ENCODE measurements at places on chromosomes 3 and 15.
A peak's percentile ranks its signal among the peaks of the same experiment; 100 is the strongest.

GRCh38 chr15:58396181-58396580 is 35.6 kb upstream of the LIPC start:
- DNase-seq: peak; percentile 92

DNA sequence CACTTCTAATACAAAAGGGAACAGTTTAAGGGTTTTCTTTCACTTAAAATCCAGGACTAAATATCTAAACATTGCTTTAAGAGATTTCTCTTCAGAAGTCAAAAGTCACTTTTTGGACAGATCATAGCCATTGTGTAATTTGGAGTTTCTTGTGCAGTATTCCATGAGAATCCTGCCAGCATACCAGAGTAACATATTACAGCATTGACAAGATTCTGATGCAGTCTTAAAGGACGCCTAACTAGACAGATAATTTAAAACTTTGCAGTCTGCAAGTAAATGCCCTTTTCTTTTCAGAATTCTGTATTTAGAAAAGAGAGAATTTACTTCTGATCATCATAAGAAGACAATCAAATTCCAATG is 17.5 kb upstream of the IGSF10 start:
- peak; percentile 27 for DNase-seq

- DNase-seq: no peak
Observed at GRCh38 chr3:41167722-41168497, 31.4 kb upstream of the CTNNB1 start.

DNA sequence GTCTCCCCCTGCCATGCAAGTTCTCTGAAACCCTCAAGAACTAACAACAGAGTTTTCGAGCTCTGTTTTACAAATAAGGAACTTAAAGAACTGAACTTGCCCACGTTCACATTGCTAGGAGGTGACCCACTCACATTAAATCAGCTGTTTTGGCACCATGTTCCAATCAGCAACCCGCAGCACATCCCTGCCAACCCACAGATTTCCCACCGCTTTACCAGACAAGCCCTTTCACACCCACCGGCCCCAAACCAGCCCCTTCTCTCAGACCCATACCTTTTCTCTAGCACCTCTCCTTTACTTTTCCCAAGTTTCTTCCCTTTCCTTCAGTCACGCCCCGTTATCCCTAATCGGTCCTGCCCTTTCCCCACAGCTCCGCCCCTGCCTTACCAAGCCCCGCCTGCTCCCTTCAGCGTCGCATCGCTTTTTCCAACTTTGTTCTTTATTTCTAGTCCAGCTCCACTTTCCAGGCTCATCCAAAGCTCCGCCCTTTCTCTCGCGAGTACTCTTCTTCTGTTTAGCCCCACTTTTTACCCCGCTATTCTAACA is 804 bp upstream of the BRPF1 start:
- no peak for DNase-seq

DNA sequence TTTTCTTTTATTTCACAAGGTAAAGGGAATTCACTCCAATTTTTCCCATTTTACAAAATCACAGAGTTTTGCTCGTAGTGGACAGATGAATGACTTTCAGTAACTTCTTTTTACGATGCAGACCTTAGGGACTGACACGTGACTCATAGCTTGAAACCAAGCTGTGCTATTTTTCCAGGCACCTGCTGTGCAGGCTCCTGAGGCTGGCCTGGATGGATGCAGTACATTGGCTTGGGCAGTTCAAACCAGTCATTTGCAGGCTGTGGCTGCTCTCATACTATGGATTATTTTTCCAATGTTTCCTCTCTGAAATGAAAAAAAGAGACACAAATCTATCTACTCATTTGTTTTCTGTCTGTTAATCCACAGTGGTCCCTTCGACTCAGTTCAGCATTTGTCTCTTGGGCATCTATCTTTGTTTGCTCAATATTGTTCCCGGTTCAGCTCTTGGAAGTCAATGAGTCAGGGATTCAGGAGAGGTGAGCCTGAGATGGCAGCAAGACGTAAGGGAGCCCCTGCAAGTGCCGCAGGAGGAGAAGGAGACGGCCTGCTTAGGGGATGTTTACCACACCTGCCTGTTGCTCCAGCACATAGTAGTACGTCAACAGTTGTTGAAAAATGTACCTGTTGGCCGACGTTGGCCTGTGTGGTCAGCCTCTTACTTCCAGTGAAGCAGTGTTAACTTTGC is 92.8 kb downstream of the SV2B start:
- DNase-seq: no peak

GRCh38 chr15:68412218-68412617 is 19.7 kb downstream of the ITGA11 start:
- DNase-seq: no peak

- peak; percentile 7 for DNase-seq
Observed at GRCh38 chr3:172461530-172462138, 13.4 kb upstream of the GHSR start.

- DNase-seq: no peak
Observed at GRCh38 chr3:64357481-64357880, 132.2 kb upstream of the PRICKLE2 start.

DNA sequence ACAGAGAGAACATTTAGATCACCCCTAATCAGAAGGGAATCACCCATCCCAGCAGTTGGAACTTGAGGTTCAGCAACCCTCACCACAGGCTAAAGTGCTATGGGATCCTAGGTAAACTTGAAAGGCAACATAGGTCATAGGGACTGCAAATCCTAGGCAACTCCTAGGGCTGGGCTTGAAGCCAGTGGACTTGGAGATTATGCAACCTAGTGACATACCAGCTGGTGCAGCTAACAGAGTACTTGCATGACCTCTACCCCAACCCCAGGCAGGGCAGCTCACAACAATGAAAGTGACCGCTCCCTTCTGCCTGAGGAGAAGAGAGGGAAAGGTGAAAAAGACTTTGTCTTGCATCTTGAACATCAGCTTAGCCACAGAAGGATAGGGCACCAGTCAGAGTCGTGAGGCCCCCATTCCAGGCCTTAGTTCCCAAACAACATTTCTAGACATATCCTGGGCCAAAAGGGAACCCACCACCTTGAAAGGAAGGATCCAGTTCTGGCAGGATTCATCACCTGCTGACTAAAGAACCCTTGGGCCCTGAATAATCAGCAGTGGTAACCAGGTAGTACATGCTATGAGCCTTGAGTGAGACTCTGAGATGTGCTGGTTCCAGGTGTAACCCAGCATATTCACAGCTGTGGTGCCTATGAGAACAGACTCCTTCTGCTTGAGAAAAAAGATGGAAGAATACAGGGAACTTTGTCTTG is 37.6 kb upstream of the FBN1 start:
- DNase-seq: peak; percentile 84

GRCh38 chr3:17901893-17902292 is 159.5 kb upstream of the TBC1D5 start:
- DNase-seq: no peak

GRCh38 chr15:49900006-49900902 is 218.8 kb downstream of the ATP8B4 start:
- DNase-seq: no peak

DNA sequence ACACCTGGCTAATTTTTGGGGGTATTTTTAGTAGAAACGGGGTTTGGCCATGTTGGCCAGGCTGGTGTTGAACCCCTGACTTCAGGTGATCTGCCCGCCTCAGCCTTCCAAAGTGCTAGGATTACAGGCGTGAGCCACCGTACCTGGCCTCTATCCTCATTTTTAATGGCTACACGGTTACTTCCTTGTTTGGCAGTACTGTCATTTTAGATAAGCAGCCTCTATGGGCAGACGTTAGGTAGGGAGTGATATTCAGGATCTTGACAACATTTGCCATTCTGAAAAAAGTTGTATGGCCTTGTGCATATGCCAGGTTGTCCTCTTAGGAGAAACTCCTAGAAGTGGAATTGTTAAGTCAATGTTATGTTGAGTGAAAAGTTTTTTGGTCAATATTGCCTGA is 141.7 kb downstream of the ITPR1 start:
- no peak for DNase-seq

GRCh38 chr15:23773093-23773492 is 86.0 kb upstream of the NDN start:
- DNase-seq: no peak

All from fibroblast of gingiva (primary cell).